Activated naive CD8-positive, alpha-beta T cell treated with anti-CD3 and anti-CD28 coated beads for 36 hours (primary cell): ENCODE measurements at places on chromosomes 7 and 10.

GRCh38 chr10:70661623-70662361 lies 10.5 kb upstream of the ADAMTS14 start:
- no peak for DNase-seq

DNA sequence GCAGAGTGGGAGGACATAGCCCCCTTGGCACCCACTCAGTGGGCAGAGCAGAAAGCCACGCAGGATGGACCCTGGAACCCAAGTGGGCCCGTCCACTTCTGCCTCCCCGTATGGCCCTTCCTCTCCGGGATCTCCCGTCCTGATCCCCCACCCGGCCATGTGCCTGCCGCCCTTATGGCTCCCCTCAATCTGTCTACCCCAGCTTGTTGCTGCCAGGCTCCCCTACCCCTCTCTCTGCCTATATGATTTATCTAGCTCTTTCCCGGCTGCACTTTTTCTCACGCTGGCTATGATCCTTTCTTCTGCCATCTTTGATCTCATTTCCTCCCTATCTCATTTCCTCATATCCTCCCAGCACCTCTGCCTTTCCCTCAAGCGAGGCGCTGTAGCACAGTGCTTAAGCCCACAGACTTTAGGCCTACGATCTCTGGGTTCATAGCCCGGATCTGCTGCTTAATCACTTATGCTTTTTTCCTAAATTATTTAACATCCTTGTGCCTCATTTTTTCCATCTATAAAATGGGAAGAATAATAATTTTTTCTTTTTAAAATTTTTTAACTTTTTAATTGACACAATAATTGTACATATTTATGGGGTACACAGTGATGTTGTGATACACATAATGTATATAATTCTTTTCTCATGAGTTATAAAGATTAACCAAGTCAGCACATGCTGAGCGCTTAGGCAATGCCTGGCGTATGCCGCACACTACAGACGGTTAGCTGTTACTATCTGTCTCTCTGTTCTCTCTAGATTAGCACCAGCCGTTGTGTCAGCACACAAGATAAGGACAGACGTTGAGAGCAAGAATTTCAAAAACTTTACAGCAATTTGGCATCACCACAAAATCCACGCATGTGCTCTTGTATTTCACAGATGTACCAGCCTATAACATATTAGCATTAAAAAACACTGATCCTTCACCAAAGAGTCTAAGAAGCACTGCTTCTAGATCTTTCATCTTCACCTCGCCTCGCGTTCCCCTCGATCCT lies 18.1 kb downstream of the KCNH2 start:
- no peak for DNase-seq

DNA sequence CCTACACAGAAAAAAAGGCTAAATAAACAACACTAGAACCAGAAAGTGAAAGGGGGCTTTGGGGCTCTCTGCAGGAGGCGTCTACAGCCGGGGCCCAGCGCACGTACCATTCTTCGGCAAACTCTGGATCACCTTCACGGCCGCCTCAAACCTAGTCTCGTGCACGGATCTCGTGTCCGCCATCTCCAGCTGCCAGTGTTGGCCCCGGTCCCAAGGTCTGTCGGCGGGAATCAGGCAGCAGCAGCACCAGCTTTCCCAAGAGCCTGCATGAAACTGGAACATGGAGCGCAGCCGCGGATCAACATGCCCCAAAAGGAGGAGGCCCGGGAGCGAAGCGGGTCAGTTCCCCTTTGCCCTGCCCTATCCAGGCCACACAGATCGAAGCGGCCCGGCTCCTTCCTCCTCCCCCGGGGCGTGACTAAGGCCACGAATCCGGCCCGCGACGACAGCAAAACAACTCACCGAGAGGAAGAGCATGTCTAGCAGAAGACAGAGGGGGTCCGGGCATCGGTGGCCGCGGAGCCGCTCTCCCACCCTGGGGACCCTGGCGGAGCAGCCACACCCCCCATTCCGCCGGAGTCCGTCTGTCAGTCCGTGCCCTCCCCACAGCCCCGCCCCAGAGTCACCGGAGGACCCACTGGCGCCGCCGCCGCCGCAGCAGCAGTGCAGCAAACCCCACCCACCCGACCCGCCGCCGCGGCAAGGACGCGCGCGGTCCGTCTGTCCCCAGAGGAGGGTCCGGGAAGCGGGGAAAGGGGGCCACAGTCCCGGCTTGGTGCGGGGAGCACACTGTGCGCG lies at the start of gene ACBD5:
TSS of gene ACBD5 (minus strand) at position 586 of the 798 bp plus-strand sequence. CDS start at position 477, 109 bp downstream.
- peak; percentile 76 for DNase-seq

- DNase-seq = no peak
Measured at GRCh38 chr7:143085109-143085508, 33.0 kb downstream of the OR6V1 start.

DNA sequence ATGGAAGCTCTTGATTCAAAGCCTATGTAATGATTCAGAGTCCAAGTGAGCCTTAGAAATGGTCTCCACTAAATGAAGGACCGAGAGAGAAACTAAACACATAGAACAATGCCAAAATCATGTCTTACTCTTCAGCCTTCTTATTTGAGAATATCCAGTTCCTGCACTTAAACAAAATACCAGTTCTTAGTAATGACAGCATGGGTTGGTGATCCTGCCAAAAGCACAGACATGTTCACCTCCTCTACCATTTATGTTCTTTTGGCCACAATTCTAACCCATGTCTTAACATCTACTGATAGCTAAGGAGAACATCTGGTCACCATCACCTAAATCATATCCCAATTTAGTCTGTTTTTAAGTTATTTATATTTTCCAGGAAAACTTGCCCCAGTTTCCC lies 239.6 kb upstream of the PTN start:
- DNase-seq = no peak

DNA sequence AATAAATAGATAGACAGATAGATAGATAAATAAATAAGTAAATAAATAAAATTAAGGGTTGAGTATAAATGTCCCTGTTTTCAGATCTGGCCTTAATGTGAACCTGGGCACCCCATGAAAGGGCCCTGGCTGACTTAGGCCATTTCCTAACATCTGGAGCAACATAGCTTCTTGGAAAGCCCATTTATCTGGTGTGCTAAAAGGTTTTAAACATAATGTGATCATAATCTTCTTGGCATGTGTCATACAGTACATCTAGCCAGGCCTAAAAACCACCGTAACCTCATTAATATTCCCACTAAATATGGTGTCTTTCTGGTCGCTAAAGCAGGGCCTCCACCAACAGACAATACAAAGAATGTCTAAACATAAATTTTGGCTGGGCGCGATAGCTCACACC lies 142.8 kb downstream of the BTAF1 start:
- no peak for DNase-seq

DNA sequence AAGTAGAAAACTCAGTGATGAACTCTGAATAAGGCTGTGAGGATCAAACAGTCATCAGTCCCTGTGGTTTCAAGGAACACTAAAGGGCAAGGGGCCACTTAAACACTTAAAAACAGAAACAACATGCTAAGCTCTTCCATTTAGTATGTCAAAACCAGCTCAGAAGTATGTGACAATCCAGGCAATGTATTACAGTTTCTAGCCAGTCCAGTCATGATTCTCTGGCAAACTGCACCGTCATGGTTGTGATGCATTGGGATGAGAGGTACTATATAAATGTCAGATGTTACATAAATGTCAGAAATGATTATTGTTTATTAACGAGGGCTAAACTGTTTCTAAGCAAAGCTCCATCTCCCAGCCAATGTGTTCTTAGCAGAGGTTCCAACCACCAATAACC lies 4.7 kb upstream of the CREB5 start:
- DNase-seq = no peak

DNA sequence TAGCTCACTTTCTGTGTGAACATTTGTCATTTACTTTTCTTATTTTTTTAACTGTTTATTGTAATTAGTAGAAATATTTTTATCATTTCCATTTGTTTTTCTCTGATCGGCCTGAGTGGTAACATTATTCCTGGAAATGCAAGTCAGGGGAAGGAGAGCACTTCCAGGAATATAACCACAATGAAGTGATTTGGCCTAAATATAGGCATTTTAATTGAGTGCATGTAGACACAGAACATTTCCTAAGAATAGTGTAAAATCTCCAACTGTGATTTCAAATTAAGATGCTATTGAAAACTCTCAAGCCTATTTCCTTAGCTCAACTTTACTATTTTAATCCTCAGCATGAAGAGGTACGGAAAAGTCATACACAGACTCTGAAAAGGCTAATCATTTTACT lies 86.5 kb upstream of the SKAP2 start:
- DNase-seq = no peak

DNA sequence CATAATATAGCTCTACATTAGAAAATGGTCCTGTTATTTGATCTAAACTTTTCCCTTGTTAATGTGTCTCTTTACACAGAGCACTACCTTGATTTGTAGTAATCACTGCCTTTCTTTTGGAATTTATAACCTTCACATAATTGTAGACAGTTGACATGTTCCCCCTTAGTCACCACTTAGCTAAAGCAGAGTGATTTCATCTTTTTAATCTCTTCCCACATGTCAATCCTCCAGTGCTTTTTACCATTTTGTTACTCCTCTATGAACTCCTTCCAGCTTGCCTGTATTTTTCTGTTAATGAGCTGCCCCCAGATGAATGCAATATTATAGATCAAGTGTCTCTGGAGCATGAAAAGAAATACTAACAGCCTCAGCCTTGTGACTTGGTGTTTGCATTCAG lies 2.6 kb upstream of the PPP1R3A start:
- DNase-seq = no peak

DNA sequence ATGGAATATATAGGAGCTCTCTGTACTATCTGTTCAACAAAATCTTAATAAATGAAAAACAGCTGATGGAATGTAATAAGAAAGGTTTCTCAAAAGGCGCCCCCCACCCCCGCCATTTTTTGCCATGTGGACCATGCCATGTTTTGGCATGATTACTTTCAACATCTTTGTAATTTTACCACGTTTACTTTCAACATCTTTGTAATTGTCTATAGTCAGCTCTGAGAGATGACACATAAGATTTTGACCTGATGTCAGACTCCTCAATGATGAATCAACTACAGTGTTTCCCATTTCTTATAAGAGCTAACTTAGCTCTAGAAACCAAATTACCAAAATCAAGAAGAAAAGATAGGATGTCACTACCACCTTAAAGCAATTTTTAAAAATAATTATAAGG lies 144.9 kb upstream of the AHR start:
- DNase-seq = no peak

- DNase-seq = no peak
Measured at GRCh38 chr10:79588800-79589199, 21.9 kb upstream of the SFTPA1 start.

GRCh38 chr10:61984803-61985418 lies 83.4 kb downstream of the ARID5B start:
- DNase-seq = no peak

DNA sequence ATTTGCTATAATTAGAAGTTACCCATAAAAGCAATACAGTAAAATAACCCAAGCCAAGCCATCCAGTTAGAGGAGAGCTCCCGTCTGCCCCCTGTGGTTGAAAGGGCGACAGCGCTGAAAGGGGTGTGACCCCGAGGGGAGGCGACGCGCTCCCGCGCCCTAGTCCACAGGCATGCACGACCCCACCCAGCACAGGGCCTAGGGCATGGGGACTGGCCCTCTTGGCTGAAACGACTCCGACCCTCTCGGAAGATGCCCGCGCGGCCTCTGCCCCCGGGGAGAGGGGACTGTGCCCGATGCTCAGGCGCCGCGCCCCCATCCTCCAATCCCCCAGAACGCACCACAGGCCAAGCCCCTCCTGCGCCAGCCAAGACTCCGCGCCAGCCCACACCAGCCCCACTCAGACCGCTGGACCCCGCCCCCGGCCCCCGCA lies 64.0 kb downstream of the CSGALNACT2 start:
- DNase-seq = peak; percentile 65

GRCh38 chr10:75825661-75826060 lies 394.2 kb downstream of the LRMDA start:
- no peak for DNase-seq

- no peak for DNase-seq
Measured at GRCh38 chr7:100674411-100675104, 1.0 kb downstream of the GNB2 start.

GRCh38 chr7:102425639-102426267 lies 7.6 kb upstream of the ORAI2 start:
- peak; percentile 86 for DNase-seq

DNA sequence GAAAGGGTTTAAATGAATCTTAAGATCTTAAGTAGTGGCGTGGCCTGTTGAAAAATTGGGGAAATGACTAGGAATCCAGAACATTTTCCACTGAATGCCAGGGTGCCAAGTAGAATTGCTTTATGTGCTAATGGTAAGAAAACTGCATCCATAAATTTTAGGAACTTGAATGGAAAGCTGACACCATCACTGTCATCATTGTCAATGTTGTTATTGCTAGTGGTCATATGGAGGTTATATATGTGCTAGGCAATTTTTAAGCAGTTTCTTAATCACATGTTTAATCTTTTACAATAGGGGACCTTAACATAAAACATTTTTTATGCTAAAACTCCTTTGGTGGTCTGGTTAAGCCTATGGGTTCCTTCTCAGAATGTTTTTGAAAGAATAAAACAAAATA lies 13.1 kb downstream of the MARCHF5 start:
- DNase-seq = no peak
